ENCODE measurements at places on chromosomes 6 and 20. TPM values are rescaled to one million over a fixed set of nuclear protein-coding genes. Genes with fewer than 3 reads are reported as not detected.

DNA sequence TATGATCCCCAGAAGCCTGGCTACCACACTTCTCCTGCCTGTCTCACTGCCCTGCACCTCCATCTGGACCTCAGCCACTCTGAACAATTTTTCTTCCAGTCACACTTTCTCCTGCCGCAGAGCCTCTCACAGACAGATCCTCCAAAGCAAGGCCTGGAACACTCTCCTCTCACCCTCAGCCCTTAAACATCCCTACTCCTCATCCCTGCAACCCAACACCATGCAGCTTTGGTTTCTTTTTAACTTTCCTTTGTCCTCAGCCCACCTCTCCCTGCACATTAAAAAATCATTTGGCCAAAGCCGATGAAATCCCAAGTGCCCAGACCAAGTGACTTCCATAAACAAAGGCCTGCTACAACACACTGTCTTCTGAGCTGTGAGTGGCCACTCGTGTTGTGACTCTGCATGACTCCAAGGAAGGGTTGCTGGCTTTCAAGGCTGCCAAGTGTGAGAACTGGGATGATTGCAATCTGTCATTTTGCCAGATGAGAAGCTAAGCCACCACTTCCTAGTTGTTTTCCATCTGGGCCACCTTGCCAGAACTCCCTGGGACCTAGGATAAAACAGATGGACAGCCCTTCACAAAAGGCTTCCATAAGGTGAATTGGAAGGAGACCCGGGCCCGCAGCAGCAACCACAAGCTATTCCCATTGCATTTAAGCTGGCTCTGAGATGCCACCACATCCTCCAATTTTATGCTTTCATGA is 144.4 kb upstream of the SSTR4 start:
- no peak overlapping the region for H3K27ac ChIP-seq
- no peak for DNase-seq
- no peak overlapping the region for H3K4me3 ChIP-seq

DNA sequence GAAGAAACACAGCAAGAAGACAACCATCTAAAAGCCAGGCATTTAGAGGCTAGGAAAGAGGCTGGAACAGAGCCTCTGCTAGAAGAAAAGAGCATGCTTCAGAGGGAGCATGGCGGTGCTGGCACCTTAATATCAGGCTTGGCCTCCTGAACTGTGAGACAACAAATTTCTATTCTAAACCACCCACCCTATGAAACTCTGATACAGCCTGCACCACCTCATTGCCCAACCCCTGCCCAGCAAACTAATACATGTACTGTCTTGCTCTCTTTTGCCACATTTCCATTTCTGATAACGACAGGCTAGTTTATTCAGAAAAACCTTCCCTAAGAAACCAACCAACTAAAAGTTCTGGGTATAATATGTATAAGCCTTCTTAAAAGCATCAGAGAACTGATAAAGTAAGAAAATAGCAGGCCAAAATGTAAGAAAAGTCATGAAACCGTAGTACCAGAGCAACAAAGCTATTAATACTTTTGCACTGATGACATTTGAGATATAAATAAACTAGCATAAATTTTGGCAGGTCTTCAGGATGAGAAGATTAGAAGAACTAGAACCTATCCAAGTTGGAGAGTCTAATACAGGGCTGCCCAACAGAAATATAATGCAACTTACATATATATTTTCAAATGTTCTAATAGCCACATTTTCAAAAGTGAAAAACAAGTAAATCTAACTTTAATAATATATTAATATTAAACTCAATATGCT is 184.7 kb upstream of the HSF2 start:
- no peak overlapping the region for H3K4me3 ChIP-seq
- no peaks in the 10 kb centered on the region for H3K4me1 ChIP-seq
- no peak for DNase-seq
- H3K27me3 ChIP-seq = no peaks in the 10 kb centered on the region
- H3K27ac ChIP-seq = no peak overlapping the region
- no peaks in the 10 kb centered on the region for H3K36me3 ChIP-seq

SLC22A16 gene
- total RNA-seq = not detected

WFDC5 gene
- not detected for total RNA-seq

- no peak overlapping the region for H3K4me3 ChIP-seq
- H3K36me3 ChIP-seq = peaks cover 24% of the 10 kb centered on the region
- no peak overlapping the region for H3K27ac ChIP-seq
- H3K4me1 ChIP-seq = 0 out of 2 replicates have a peak, but pooled peaks cover 5% of the 10 kb centered on the region
- no peaks in the 10 kb centered on the region for H3K27me3 ChIP-seq
- no peak for DNase-seq
These were observed 35.8 kb downstream of the PHIP start for GRCh38 chr6:79042088-79042798.

MUC21 gene
- not detected for total RNA-seq

BMP7 gene
- not detected for total RNA-seq

DNA sequence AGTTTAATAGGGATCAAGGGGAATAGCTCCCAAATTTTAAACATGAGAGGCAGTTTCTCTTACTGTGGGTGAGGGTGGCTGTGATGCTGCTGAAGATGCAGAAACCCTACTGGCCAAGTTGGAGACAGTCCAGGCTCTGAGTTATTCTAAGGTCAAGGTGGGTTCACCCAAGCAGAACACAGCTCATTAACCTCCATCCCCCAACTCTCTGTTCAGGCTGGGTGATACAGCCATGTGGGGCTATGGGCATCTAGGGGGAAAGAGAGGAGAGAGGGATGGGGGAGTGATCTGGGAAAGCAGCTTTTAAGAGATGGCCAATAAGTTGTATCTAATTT is 18.9 kb upstream of the TRAM2 start:
- H3K4me1 ChIP-seq = peaks cover 52% of the 10 kb centered on the region
- H3K27ac ChIP-seq = peak overlapping the region; percentile 96
- no peaks in the 10 kb centered on the region for H3K36me3 ChIP-seq
- peak overlapping the region; percentile 60 for H3K4me3 ChIP-seq
- H3K27me3 ChIP-seq = no peaks in the 10 kb centered on the region

GRCh38 chr6:11592294-11592906 is 54.9 kb downstream of the TMEM170B start:
- DNase-seq = no peak
- H3K36me3 ChIP-seq = no peaks in the 10 kb centered on the region
- H3K27ac ChIP-seq = no peak overlapping the region
- H3K4me3 ChIP-seq = no peak overlapping the region
- H3K27me3 ChIP-seq = no peaks in the 10 kb centered on the region

FAM184A gene
- not detected for total RNA-seq

- no peak for DNase-seq
- H3K27ac ChIP-seq = no peak overlapping the region
- H3K4me1 ChIP-seq = no peaks in the 10 kb centered on the region
- H3K36me3 ChIP-seq = no peaks in the 10 kb centered on the region
These were observed 249.3 kb downstream of the TBX18 start for GRCh38 chr6:84515067-84515466.

RIPPLY2 gene
- total RNA-seq = not detected

DNA sequence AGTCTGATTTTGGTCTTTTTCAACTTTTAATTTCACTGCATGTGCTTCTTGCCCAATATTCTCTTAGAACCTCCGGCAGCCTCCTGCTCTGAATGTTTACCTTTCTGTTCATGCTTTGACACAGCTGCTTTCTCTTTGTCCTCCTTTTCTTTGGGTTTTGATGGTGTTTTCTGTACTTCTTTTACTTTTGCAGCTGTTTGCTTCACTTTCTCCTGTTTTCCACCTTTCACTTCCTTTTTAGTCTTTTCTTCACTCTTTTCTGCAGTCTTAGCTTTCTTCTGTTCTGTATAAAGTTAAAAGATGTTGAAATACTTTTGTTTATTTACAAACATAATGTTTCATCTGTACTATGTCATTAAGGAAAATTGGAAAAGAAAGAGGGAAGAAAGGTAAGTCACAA is 133.1 kb downstream of the TRDN start:
- no peak overlapping the region for H3K4me3 ChIP-seq
- H3K27me3 ChIP-seq = no peaks in the 10 kb centered on the region
- DNase-seq = no peak
- H3K4me1 ChIP-seq = no peaks in the 10 kb centered on the region

SLC25A27 gene
- 2.4 TPM for total RNA-seq

DNA sequence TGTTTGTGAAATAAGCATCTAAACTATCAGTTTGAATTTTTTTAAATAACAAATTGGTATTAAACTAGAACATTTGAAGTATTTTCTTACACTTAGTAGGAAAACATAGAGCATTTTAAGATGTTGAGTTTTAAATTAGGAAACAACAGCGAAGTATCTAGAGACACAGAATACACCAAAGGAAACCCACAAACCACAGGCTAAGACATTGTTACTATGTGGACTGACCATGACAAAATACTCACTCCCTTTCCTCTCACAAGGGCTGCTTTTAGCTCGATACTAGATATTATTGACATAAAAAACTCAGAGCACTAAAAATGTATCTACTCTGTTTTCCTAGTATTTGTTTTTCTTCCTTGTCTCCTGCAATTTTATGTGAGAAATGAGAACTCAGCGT is 266.0 kb upstream of the CITED2 start:
- no peaks in the 10 kb centered on the region for H3K27me3 ChIP-seq
- H3K36me3 ChIP-seq = no peaks in the 10 kb centered on the region
- no peak overlapping the region for H3K4me3 ChIP-seq
- no peak overlapping the region for H3K27ac ChIP-seq
- DNase-seq = no peak

All from GM23248 (cell line).